ENCODE measurements at places on chromosomes 5 and 9. TPM values are rescaled to one million over a fixed set of nuclear protein-coding genes. Genes with fewer than 3 reads are reported as not detected.

ADRB2 gene
- total RNA-seq, result 9.2 TPM

DNA sequence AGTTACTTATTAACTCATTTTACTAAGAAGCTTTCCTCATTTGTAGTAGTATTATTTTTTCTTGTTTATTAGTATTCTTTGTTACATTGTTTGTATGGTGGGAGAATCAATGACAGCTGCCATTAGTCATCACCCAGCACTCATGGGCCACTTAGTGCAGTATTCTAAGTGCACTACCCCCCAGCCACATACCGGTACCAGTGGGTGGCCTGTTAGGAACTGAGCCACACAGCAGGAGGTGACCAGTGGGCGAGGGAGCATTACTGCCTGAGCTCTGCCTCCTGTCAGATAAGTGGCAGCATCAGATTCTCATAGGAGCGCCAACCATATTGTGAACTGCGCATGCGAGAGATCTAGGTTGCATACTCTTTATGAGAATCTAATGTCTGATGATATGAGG lies 24.2 kb upstream of the CAMLG start:
- DNase-seq, result no peak

IFNB1 gene
- total RNA-seq, result not detected

DNA sequence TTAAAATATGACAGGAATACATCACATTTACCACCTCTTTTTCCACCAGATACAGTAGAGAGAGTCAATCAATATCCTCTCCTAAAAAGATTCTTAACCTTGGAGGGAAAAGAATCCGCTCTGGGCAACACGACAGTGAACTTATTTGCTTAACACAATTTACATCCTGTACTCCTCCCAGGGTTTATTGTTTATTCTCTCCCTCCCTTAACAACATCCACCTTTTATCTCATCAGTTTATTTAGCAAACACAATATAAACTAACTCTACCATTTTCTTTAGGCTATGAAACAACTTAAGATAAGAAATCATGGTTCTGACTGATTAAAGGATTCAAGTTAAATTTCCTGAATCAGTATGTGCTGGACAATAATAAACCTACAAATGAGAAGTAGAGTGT lies 50.9 kb downstream of the CERT1 start:
- no peak for DNase-seq

PCDHGC4 gene
- total RNA-seq, result 1.8 TPM

FOXD4L6 gene
- total RNA-seq, result not detected

GRCh38 chr9:135718616-135719015 lies 16.6 kb downstream of the KCNT1 start:
- DNase-seq, result no peak

DNA sequence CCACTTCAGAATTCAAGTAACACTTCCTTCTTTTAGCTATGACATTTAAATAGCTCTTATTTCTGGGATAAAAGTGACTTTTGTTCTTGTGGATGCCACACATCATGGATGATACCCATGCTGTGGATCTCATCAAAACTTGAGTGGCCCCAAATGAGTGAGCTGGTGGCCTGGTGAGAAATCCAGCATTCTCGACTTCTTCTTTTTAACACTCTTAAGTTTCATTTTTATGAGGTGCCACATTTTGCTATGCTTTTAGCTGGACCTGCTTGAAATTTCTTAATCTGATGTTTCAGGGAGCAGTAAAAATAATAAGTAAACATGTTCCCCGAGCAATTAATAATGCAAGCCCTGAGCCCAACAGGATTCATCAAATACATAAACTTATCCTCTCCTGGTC lies 384.8 kb upstream of the MEF2C start:
- DNase-seq, result no peak

SARDH gene
- total RNA-seq, result 2.5 TPM

DNA sequence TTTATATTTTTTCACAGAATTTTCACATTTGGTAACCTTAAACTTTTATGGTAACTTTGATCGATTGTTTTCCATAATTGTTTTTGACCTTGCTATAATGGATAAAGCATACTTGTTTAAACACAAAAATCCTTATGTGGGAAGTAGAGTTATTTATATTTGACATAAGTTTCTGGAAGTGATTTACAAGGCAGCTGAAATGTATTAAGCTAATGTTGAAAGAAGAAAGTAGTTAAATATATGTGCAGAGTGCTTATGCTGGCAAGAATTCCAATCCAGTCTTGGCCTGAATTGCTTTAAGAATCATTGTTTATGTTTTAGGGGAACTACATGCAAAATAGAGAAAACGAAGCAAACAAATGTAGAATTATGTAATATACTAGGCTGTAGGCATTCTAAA lies 763.6 kb downstream of the TAF11L14 start:
- no peak for DNase-seq

GRCh38 chr5:126446498-126447224 lies 23.5 kb downstream of the GRAMD2B start:
- no peak for DNase-seq

TSSK1B gene
- total RNA-seq, result not detected

GRCh38 chr5:67437905-67438845 lies 241.6 kb upstream of the CD180 start:
- no peak for DNase-seq

LMNB1 gene
- total RNA-seq, result 1.2 TPM

All from right cardiac atrium (tissue), 5 donors.